IPS DF 6.9 (cell line): ENCODE measurements at places on chromosomes 16 and 17.

GRCh38 chr16:81315271-81316175 lies 761 bp downstream of the GAN start:
- no peak for DNase-seq

DNA sequence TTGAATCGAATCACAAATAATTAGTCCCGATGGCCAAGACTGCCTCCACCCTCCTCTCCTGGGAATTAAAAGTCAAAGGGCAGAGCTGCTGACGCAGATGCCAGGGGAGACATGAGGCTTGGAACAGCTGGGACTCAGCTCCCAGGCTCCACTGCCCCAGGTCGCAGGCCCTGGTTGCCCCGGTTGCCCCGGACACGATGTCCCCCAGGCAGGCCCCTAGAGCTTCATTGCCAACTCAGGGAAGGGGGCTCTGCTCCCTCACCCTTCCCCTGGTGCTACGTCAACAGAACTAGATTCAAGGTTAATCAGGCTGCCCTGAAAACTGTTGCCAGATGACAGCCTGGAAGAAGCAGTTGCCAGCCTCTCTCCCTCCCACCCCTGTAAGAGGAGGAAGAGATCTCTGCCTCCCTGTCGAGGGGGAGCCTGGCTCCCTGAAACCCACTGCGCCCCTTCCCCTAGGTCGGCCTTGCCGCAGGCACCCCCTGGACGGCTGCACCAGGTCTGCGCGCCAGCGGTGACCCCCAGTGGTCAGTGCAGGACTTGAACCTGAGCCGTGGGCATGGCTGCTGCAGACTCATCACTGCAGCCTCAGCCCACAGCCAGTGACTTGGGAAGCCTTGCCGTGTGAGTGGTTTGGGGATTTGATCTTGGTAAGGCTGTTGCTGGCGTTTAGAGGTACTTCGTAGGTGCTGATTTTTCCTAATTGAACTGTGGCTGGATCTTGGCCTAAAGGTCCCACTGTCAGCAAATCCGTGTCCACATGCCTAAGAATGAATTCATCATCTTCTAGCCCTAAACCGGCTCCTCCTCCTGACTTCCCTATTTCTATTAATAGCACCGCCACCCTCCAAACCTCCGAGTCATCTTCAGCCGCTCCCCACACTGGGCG lies 84.1 kb upstream of the TOB1 start:
- DNase-seq, result no peak

GRCh38 chr16:9105189-9105588 lies 13.7 kb downstream of the HAPSTR1 start:
- no peak for DNase-seq

DNA sequence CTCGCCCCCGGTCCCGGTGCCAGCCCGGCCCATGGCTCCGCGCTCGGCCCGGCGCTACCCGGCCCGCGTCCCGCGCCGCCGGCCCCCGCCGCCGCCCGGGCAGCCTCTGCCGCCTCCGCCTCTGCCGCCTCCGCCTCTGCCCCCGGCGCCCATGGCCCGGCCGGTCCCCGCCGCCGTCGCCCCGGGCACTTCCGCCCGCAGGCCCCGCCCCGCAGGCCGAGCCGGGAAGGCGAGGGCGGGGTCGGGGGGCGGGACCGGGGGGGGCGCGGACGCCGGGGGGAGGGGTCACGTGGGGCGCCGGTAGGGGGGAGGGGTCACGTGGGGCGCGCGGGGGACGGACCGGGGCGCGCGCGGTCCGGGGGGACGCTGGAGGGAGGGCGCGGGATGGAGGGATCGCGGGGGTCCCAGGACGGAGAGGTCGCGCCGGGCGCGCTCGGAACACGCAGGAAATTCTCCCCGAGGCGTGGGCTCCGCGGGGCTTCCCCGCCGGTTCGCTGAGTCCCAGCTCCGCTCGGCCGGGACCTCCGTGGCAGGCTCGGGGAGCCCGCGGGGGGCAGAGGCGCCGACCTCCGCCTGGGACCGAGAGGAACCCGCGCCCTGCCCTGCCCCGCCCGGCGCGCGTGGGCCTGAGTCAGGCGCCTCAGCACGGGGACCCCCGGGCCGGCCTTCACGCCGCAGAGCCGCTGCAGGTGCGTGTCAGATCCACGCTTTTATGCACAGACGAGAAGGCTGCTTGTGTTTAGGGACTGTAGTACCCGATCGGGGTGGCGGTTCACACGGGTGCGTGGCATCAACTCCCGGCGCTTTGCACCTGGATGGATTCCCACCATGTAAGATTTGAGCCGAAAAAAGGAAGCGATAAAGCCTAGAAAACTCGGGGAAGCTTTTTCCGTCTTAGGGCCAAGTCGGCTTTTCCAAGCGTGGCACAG lies at the start of gene PGAP6:
TSS of gene PGAP6 (minus strand) at position 190 of the 929 bp plus-strand sequence. CDS start at position 33, 157 bp downstream.
- no peak for DNase-seq

DNA sequence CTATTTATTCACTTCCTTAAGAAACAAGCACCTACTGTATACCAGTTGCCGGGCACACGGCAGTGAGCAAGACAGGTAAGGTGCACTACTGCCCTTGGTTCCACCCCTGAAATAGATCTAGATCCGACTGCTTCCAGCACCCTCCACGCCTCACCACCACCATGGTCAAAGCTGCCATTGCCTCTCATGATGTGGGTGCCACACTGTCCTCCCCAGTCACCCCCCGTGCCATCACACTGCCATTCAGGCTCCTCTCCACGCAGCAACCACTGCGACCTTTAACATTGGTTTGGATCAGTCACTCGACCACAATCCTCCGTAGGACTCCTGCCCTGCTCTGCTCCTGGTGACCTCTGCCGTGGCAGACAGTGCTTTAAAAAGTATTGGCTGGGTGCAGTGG lies 226.8 kb downstream of the CPPED1 start:
- DNase-seq, result no peak

- no peak for DNase-seq
These were observed 11.1 kb downstream of the NUDT16L1 start for GRCh38 chr16:4704491-4704890.

- no peak for DNase-seq
These were observed 17.9 kb downstream of the FBXO39 start for GRCh38 chr17:6793748-6794493.

DNA sequence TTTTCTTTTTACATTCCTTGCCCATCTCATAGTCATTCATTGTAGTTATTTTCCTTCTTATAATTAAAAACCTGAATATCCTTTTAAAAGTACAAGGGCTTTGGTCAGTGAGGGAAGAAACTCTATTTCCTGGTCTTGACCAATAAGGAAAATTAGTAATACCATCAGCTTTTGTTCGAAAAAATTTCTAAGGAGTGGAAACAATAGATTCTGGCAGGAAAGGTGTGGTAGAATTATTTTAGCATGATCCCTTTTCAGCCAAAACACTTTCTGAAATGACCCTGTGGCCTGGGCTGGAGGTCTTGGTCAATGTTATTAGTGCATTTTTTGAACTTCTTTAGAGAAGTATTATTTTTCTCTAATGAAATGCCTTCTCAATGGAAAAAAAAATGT lies 36.6 kb downstream of the IQCK start:
- DNase-seq, result no peak

DNA sequence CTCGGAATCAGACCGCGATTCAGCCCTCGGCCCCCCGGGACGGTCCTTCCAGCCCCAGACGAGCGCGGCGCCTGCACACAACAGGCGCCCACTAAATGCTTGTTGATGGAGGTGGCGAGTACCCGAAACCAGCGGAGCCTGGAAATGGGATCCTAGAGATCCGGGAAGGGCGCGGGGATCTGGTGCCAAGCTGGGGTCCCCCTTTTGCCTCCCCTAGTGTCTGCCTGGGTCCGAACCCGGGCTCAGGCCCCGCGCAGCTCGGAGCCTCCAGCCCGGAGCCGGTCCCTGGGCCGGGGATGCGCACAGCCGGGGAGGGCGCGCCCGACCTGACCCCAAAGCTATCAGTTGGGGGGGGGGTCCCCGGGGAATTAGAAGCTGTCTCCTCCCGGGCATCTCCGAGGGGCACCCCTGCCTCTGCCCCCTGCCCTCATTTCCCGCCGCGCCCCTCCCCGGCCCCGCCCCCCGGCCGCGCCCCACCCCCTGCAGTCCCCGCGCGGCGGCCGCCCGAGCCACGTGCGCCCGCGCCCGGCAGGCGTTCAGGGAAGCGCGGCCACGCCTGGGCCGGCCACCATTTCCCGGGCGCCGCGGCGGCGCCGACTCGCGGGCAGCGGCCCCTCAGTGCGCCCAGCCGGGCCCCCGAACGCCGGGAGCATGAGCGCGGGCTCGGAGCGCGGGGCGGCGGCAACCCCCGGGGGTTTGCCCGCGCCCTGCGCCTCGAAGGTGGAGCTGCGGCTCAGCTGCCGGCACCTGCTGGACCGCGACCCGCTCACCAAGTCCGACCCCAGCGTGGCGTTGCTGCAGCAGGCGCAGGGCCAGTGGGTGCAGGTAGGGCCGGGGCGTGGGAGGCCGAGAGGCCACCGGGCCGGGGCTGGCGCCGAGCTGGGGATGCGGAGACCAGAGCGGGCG lies at the start of gene CPNE7:
TSS of gene CPNE7 (plus strand) at position 512 of the 906 bp plus-strand sequence. CDS start at position 652, 140 bp downstream.
- DNase-seq, result no peak

GRCh38 chr16:69382421-69382820 lies 3.4 kb downstream of the TERF2 start:
- no peak for DNase-seq

DNA sequence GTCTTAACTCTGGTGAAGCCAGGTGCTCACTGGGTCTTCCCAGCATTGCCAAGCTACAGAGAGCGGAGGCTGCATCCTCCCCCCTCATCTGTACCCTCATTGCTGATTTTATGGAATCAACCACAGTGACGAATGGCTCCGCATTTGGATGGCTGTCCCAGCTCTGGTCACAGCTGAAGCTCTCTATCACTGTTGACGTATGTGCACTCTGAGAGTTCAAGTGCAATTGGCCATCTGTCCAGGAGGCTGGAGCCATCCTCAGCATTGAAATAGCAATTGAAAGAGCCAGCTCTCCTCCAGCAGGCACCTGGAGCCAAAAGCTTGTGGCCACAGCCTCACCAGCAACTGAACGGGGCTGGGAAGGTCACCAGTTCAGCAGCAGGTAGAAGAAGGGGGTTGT lies 494.1 kb downstream of the TMEM114 start:
- no peak for DNase-seq
